ENCODE measurements at places on chromosomes 6 and 20.

DNA sequence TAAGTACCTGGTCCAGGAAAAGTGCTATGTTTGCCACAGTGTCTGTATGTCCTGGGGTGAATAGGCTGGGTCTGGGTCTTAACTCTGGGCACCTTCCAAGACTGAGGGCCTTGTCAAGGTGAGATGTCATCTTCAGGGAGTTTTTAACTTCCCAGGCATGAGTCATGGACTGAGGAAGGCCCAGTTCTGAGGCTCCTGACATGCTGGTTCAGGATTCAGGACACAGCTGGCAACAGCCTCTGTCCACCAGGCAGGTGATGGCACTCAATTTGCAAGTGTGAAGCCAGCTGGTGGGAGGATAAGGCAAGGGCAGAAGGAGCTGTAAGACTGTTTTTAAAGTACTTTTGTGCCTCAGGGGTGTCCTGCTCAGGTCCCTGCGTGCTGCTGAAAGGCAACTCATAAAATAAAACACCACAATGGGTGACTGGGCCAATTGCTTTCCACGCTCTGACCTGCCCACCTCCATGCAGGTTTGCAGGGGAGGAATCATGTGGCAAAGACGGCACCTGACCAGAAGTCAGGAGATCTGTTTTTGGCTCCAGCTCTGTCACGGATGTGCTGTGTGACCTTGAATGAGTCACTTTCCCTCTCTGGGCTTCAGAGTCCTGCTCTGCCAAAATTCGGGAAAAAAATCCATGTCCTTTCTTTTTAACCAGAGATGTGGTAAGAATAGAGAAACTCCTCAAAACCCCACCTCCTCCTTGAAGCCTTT lies 4.9 kb upstream of the PACSIN1 start:
- DNase-seq: no peak

GRCh38 chr20:14219801-14220461 lies 117.5 kb downstream of the FLRT3 start:
- DNase-seq: no peak

GRCh38 chr6:82573254-82573972 lies 209.8 kb downstream of the TPBG start:
- DNase-seq: no peak

DNA sequence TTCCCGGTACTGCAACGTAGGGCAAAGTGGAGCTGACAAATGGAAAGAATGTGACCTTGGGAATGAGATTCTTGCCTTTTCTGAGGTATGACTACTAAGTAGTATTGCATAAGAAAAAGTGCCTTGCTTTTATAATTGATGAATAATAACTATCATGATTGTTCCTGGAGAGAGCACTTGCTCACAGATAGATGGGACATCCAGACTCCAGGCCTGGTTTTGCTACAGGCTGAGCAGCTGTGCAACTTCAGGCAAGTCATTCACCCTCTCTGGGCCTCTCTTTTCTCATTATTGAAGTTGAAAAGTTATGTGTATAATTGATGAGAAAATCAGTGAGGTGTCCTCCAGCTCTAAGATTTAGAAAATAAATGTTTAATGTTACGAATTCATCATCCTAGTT lies 53.6 kb upstream of the MBOAT1 start:
- no peak for DNase-seq

DNA sequence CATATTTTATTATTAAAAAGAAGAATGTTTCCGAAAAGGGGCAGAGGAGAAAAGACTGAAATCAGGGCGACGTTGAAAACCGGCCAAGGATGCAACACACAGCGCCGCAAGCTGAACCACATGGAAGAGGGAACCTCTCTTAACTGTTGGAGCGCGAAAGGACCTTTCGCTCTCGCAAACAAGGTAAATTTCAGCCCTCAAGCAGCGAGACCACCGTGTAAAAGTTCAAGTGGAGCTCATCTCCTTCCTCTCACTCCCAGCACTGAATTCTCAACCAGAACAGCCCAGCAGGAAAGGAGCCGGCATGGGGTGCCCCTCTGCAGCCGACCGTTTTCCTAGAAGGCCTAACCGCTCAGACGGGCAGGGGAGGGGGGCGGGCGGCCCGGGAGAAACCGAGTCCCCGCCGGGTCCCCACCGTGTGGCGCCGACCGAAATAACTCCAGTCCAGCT lies 621 bp downstream of the GPR63 start:
- peak; percentile 44 for DNase-seq

DNA sequence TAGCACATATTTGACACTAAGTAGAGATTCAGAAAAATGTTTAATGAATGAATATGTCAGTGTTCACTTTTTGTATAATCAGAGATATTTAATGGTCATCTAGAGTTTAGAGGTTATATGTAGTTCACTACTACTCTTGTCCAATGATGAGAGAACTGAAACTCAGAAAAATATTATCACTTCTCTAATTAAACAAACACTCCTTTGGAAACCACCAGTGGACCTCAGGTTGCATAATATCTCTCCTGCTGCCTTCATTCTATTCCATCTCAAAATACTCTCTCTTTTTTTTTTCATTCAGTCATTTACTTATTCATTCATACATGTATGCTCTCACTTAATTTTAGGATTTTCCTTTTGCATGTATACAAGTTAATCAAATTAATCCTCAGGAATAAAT lies 423.1 kb upstream of the RNF217 start:
- no peak for DNase-seq

DNA sequence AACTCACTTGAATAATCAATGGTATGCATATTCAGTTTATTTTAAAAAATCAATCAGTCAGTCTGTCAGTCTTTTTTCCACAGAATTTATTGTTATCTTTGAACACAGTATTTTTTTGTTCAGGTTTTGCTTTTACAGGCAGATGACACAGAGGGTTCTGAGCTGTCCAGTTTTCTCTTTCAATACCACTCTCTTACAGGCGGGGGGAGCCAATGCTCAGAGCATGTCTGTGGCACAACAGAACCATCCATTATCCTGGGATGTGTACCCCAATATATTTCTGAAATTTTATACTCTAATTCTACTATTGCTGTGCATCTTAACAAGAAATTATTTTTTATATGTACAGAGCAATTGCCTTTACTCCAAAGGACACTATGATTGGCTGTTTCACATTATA lies 21.2 kb downstream of the ROS1 start:
- no peak for DNase-seq

DNA sequence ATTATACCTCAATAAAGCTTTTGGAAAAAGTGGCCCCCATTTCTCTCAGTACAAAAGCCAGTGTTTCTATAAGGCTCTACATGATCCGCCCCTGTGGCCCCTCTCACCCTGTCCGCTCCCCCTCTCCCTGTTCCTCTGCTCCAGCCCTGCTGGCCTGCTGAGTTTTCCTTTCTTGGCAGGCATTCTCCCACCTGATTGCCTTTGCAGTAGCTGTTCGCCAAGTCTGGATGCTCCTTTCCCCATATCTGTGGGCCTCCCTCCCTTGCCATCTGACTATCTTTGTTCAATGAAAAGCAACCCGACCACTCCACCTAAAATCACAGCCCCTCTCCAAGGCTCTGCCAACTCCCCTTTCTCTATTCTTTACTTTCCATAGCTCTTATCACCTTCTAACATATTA lies 33.2 kb downstream of the CDH22 start:
- no peak for DNase-seq

DNA sequence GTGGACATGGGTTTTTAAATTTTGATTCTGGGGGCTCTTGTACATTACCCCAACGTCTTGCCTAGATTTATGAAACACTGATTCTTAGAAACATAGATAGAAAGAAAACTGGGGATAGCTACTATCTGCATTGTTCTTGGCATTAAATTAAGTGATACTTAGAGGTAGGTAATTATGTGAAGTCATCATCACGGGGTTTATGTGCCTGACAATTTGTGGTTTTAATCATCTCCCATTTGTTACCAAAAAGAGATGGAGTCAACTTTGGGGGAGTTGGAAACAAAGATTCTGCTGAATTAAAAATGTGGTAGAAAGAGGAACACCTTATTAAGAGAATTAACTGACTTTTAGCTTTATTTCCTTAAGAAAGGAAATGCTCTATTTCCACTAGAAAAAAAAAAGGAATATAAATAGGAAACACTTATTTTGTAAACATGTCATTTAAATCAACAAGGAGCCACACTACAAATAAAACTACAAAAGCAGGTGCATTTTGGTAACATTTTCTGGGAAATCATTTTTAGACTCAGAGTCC lies 5.6 kb downstream of the TNFAIP3 start:
- no peak for DNase-seq

- DNase-seq: no peak
These were observed 26.1 kb upstream of the RIPOR2 start for GRCh38 chr6:24961852-24962251.

GRCh38 chr20:55205665-55206064 lies 730.3 kb downstream of the DOK5 start:
- no peak for DNase-seq

- no peak for DNase-seq
These were observed 201.7 kb downstream of the CLIC5 start for GRCh38 chr6:45813943-45814342.

GRCh38 chr6:2147261-2147660 lies 98.1 kb downstream of the GMDS start:
- no peak for DNase-seq

DNA sequence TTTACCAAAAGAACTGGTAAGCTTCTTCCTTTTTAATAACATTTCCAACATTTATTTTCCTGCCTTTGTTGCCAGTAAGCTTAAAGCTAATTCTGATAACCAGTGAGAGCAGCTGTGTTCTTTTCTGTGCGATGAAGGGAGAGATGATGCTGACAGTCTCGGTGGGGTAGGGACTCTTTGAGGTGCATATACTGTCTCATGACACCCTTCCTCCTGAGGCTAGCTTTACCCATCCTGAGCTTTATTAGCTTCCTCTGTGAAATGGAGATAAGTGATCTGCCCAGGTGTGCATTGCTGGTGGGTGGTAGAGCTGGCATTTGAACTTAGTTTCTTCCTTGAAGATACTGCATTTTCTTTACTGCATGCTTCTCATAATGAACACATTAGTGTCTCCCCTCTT lies 92.5 kb downstream of the LRRC1 start:
- DNase-seq: no peak

GRCh38 chr6:30411515-30412207 lies 66.7 kb downstream of the RPP21 start:
- DNase-seq: no peak

DNA sequence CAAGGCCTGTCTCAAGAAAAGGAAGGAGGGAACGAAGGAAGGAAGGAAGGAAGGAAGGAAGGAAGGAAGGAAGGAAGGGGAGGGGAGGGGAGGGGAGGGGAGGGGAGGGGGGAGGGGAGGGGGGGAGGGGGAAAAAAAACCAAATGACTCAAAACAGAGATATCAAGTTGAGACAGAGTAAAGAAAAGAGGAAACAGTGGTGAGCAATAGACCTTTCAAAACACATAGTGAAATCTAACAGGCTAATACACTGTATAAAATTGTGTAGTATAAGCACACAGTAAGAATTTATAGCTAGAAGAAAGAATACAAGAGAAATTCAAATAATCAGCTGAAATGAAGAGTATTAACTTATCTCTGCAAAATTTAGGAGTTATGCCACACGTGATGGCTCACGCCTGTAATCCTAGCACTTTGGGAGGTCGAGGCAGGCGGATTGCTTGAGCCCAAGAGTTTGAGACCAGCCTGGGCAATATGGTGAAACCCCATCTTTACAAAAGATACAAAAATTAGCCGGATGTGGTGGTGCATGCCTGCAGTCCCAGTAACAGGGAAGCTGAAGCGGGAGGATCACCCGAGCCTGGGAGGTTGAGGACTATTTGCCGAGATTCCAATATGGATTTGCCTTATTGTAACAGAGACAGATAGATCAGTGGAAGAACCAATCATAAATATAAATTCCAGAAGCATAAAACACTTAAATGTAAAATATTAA lies 123.2 kb downstream of the PRND start:
- DNase-seq: no peak

DNA sequence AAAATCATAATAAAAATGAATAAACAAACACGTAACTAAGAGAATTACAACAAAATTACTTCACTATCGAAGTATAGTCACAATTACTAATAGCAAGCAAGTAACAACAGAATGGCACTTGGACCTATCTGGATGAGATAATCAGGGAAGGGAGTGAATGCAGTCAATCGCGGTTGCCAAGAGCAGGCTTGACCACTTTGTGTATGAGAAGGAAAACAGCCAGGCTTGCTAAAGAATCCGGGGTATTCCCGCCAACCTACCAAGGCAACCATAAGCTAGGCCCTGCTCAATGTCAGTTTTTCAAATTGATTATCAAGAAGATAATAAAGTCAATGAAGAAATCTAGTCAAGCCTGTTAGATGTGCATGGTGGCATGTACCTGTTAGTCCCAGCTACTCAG lies 39.7 kb downstream of the PXDC1 start:
- DNase-seq: no peak

DNA sequence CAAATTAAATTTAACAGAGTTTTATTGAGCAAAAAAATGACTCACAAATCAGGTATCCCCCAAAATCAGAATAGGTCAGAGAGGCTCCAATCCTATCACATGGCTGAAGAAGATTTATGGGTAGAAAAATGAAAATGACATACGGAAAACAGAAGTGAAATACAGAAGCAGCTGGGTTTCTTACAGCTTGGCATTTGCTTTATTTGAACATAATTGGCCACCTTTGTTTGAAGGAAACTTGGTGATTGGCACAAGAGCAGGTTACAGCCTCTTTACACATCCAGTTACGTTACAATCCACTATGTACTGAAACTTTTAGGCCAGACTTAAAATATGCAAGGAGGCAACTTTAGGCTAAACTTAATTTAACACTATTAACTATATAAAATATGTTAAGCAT lies 11.7 kb upstream of the TREM2 start:
- DNase-seq: no peak

DNA sequence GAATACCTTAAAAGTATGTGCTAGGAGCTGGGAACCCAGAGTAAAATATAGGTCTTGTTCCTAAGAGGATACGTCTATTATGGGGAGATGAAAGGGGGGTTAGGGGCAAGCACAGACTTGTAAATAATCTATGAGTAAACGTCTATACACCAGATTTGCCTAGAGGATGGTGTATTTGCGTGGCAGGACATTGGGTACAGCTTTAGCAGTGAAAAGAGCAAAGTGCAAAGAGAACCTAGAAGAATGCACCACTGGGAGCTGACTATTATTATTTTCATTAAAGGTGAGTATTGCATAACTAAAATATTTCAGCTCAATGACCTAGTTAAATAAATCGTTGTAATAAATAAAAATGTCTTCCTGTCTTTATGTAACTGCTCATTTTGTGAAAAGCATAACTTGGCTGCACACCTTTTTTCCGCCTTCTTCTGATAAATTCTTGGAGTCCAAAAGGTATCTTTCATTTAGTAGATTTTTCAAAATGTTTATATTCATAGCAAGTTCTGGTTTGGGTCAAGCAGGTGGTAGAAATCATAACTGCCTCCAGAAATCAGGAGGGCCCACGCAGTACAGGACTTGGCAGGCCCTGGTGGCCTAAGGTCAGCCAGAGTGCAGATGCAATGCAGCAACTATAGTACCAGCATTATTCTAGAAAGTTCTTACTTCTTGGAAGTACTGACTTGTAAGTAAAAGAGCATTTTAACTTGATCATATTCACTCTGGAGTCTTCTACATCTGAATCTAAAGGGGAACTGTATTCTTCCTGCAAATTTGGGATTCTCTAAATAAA lies 357.2 kb downstream of the PLCB1 start:
- DNase-seq: no peak

DNA sequence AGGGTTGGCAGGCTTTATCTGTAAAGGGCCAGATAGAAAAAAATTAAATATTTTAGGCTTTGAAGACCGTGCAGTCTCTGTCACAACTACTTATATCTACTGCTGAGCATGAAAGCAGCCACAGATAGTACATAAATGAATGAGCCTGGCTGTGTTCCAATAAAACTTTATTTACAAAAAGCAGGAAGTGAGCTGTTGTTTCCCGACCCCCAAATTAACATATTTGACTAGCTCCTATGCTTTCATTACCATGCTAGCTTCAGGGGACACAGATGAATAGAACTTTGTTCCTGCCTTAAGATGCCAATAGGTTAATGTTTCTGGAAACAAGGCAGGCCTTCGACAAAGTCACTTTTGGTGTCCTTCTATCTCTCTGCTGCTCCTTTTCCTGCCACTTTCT lies 1058.0 kb upstream of the FLRT3 start:
- no peak for DNase-seq

Measured in mesothelial cell of epicardium (in vitro differentiated cells).